ENCODE measurements at places on chromosomes 1 and 21.

DNA sequence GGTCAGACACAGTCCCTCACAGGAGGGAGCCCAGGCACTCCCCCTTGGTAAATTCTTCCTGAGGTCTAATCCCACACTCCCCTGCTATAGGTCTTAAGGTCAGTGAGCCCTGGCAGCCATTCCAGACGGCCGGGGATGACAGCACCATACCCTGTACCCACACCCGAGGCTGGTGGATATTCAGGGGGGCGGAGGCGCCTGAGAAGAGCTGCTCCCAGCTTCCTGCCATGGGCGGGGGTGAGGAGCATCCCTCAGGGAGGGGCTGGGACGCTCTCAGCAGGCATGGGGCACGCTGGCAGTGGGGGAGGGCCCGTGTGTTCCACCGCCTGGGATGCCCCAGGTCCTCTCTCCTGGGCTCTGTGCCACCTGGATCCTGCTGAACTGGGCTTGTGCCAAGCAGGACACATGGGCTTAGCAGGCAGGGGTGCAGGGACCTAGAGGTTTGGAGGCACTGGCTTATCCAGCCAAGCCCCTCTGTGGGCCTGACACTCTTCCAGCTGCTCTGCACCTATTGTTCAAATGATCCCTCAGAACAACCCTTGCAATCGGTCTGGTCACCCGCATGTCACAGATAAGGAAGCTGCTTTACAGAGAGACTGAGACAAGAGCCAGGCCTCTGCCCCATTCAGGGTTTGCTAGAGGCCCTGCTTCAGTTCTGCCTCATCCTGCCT lies 5.7 kb upstream of the ADGRB2 start:
- no peak for DNase-seq

- DNase-seq, result no peak
Measured at GRCh38 chr1:167968569-167968968, 31.7 kb upstream of the MPC2 start.

- DNase-seq, result no peak
Measured at GRCh38 chr1:40795811-40796586, 12.4 kb downstream of the KCNQ4 start.

GRCh38 chr1:58576325-58576726 lies 726 bp downstream of the TACSTD2 start:
- DNase-seq, result no peak

DNA sequence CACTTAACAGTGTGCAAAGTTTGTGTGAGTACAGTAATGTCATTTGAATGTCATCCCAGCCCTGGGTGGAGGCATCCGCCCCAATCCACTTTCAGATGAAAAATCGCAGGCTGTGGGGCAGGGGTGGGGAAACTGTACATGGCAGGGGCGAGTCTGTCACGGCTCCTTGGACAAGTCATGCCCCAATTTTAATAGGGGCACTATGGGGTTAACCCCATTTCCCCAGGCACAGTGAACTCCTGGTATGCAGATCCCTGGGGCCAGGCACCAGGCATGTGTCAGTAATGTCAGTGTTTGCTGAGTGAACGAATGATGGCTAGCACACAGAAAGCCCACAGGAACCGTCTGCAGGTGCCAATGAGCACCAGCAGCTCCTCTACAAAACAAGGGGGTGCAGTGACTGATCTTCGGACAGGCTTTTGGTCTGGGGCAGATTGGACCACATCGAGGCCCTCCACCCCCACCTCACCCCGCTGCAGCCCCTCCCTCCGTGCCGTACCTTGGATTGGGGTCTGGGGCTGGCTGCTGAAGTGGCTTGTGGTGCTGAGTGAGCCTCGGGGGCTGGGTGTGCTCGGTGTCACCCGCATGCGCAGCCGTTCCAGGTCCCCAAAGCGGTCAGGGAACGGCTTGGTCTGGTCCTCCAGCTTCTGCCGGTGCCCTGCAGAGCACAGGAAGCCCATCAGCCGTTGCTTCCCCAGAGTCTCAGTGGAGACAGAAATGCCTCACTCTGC lies 23.2 kb downstream of the RUNX3 start:
- no peak for DNase-seq

DNA sequence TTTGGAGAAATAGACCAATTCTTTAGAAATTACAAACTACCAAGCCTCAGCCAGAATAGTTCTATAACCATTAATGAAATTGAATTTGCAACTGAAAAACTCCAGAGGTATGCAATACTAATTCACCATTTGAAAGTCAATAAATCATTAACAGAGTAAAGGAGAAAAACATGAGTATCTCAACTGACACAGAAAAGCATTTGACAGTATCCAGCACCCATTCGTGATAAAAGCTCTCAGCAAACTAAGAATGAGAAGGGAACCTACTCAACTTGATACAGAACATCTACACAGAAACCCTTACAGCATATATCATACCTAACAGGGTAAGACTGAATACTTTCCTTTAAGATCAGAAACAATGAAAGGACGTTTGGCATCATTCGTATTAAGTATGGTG lies 54.3 kb downstream of the ST6GALNAC5 start:
- no peak for DNase-seq

DNA sequence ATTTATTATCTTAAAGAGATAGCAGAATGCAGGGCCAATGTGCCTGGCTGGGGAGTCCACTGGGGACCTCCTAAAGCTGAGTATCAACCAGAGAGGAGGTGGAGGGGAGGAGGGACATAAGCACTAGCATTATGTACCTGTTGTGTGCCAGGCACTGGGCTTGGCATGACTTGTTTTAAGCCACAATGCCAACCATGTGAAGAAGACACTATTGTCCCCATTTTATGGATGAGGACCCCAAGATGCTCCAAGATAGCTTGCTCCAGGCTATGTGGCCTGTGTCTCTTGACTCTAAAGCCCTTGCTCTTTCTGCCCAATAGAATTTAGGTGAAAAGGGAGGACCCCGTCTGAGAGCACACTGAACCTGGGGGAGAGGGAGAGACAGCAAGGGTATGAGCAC lies 111.3 kb downstream of the GLIS1 start:
- DNase-seq, result no peak

DNA sequence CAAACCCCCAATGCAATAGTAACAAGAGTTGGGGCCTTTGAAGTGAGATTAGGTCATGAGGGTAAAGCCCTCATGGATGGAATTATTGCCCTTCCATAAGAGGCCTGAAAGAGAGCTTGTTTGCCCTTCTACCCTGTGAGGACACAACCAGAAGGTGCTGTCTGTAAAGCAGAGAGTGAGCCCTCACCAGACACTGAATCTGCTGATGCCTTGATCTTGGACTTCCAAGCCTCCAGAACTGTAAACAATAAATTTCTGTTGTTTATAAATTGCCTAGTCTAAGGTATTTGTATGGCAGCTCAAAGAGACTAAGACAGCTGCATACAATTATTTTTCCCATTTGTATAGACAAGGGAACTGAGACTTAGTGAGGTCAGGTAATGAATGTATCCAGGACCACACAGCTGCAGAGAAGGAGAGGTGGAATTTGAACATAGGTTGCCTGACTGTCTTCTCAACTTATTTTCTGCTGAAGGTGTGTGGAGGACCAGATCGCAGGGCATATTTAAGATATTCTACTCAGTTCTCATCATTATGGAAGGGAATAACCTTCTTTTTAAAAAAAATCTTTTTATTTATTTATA lies 18.7 kb downstream of the IL23R start:
- no peak for DNase-seq

GRCh38 chr1:28156821-28157220 lies 19.7 kb downstream of the PTAFR start:
- DNase-seq, result no peak

DNA sequence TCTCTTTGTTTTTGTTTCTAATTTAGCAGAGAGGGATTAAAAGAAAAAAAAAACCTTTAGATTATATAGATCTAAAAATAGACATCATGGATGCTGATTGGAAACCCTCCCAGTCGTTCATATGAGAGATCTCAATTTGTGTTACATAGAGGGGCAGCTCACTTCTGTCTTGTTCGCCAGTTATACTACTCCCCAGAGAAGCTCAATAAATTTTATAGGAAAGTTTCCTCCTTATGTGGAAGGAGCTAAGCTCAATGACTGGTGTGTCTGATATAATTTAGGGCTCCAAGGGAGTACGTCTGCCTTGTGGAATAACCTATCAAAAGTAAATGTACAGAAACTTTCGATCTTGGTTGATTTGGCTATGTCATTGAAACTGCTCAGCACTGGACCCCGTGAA lies 117.6 kb downstream of the PEX14 start:
- no peak for DNase-seq

DNA sequence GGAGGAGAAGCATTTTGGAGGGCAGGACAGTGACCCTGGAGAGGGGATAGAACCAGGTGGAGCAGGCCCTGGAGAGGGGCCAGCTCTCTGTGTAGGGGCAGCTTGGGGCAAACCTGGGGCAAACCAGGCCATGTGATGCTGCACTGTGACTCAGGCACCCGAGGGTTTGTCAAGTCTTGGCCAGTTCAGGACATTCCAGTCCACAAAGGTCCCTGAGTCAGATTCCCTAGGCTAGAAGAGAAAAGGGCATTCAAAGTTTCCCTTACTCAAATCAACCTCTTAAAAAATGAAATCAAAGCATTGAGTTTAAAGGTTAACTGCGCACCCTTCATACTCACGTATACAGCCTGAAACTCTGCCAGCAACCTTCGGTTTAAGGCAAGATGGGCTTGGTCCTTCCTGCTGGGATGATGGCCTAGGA lies 25.2 kb upstream of the PLA2G2C start:
- DNase-seq, result no peak

- no peak for DNase-seq
Measured at GRCh38 chr1:54874079-54874830, 12.7 kb downstream of the DHCR24 start.

DNA sequence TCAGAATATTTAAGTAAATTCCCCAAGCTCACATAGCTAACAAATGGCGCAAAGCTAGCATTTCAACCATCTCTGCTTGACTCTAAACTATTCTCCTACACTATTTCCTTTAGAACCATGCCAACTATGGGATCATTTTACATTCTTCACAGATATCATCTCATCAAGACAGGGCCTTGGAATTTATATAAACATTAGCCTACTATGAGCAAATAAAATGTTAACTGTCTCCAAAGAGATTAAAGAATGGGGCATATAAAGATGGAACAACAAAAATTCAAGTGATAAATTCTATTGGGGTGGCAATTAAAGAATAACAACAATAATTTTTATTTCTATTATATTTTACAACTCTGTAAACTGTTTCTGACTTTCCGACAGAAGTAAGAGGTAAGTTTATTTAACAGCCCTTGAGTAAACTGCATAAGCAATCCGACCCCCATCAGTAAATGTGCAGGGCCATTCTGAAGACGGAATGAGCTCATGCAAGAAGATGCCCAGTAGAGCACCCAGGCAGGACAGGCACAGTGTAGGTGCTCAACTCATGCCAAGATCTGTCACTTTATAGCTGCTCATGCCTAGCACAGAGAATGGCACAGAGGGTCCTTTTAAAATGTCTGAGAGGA lies 261.9 kb downstream of the VAV3 start:
- no peak for DNase-seq

All from amniotic stem cell (primary cell).